ENCODE measurements at places on chromosomes 12 and 14.
A peak's percentile ranks its signal among the peaks of the same experiment; 100 is the strongest.

GRCh38 chr12:76450690-76451089 is 102.5 kb upstream of the BBS10 start:
- peak; percentile 70 for DNase-seq

GRCh38 chr14:75907756-75908359 is 73.9 kb downstream of the TGFB3 start:
- no peak for DNase-seq

- DNase-seq = no peak
These were observed 48.7 kb upstream of the WSCD2 start for GRCh38 chr12:108080363-108080762.

DNA sequence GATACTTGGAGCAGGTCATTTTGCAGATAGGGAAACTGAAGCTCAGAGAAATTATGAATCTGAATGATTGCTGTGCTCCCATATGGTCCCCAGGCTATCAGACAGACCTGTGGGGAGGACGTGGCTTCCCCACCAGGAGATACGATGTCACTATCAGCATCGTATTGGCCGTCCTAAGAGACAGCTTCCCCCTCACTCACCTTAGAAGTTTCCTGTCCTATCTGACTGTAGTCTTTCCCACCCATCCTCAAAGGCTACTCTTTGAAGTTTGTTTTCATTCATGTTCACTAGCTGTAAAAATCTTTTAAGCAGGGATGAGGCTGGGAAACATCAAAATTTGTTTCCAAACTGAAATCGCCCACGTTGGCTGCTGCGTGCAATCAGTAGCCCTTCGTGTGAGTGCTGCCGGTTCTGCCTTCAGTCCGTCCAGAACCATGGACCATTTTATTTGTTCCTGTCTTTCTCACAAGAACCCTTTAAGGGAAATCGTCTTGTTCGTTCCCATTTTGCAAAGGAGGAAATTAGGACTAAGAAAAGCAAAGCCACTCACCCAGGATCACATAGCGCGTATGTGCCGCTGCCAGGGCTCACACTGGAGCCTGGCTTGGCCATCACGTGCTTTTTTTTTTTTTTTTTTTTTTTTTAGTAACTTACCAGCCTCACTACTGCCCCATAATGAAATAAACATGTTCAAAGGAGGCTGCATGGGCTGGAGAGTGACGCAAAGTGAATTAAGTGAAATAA is 1.0 kb upstream of the KDM2B start:
- peak; percentile 67 for DNase-seq

GRCh38 chr14:78737601-78738000 is 567.4 kb downstream of the NRXN3 start:
- DNase-seq = no peak

DNA sequence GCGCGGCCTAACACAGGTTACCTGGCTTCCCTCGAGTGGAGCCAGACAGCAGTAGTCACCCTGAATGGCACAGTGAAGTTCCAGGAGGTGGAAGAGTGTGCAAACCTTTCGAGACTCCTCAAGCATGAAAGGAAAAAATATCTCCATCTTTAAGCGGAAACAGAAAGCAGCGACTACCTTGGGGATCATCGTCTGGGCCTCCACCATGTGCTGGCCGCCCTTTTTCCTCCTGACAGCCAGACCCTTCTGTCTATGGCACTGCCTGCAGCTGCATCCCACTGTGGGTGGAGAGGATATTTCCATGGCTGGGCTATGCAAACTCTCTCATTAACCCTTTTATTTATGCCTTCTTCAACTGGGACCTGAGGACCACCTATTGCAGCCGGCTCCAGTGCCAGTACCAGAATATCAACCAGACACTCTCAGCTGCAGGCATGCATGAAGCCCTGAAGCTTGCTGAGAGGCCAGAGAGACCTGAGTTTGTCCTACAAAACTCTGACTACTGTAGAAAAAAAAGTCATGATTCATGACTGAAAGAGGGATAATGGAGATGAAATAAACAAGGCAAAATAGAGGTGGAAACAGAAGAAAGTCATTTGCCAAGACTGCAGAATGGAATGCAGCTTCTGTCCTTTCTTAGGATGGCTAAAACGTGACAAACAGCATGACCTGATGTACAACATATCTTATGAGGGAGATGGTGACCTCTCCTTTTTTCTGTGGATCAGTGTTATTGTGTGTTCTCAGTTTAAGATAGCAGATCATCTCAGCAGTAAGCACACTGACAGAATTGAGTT is 2.4 kb upstream of the HEBP1 start:
- peak; percentile 63 for DNase-seq

GRCh38 chr12:13061377-13061776 is 17.2 kb downstream of the FAM234B start:
- no peak for DNase-seq

- DNase-seq = peak; percentile 91
These were observed 39.2 kb downstream of the NFKBIA start for GRCh38 chr14:35365130-35366055.

- DNase-seq = peak; percentile 88
These were observed 12.2 kb downstream of the POLR3B start for GRCh38 chr12:106369624-106370346.

GRCh38 chr14:76133103-76133502 is 18.6 kb upstream of the GPATCH2L start:
- peak; percentile 43 for DNase-seq

DNA sequence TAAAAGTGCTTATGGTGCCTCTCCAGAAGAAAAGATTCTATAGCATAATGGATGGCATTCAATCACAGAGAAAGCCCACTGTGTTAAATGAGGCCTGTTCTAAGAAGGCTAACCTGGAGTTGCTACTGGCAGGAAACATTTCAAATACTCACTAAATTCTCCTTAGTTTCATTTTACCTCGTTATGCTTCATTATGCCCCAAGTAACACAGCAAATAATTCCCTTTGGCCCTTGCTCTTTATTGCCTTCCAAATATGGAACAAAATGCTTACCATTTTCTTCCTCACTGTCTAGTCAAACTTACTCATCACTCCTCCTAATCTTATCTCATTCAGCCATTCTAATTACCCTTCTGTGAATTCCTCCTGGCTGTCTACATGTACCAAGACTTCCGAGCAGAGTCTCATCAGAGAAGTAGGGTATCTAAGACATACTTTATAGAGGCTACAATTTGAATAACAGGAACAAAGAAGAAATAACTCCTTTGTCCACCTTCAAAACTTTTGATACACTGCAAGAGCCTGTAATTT is 292.1 kb upstream of the CLEC14A start:
- DNase-seq = peak; percentile 66

- no peak for DNase-seq
These were observed 48.6 kb downstream of the SH2B3 start for GRCh38 chr12:111454311-111454710.

GRCh38 chr14:100374876-100375265 is 51.7 kb downstream of the SLC25A47 start:
- DNase-seq = no peak

- DNase-seq = no peak
These were observed 85.3 kb downstream of the PRKCH start for GRCh38 chr14:61406675-61407074.

DNA sequence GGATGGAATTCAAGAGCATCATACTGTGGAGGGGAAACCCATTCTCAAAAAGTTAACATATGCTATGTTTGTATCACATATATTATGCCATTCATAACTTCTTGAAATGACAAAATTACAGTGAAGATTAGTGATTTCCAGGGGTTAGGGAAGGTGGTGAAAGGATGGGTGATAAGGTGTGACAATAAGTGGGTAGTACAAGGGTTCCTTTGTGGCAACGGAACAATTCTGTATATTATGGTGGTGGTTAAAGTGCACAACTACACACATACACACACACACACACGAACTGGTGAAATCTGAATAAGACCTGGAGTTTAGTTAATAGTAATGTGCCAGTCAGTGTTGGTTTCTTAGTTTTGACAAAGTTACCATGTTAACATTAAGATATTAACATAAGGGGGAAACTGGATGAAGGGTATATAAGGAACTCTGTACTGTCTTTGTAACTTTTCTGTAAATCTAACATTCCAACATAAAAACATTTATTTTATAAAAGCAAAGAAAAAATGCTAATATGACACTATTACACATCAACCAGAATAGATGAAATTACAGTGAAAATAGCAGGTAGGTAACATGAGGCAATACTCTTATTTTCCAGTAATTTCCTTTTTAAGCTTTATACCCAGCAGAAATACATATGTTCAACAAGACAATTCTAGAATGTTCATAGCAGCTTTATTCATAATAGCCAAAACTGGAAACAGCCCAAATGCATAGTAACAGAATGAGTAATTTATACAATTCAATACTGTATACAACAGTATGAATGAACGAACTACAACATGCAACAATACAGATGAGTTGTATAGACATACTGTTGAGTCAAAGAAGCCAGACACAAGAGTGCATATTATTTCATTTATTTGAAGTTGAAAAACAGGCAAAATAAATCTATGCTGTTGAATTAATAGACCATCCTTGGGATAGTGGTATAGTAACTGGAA is 44.0 kb upstream of the OR5AU1 start:
- peak; percentile 26 for DNase-seq
